ENCODE measurements at places on chromosomes 4 and X.

- no peak for DNase-seq
These were observed 72.5 kb downstream of the QRFPR start for GRCh38 chr4:121308328-121308663.

DNA sequence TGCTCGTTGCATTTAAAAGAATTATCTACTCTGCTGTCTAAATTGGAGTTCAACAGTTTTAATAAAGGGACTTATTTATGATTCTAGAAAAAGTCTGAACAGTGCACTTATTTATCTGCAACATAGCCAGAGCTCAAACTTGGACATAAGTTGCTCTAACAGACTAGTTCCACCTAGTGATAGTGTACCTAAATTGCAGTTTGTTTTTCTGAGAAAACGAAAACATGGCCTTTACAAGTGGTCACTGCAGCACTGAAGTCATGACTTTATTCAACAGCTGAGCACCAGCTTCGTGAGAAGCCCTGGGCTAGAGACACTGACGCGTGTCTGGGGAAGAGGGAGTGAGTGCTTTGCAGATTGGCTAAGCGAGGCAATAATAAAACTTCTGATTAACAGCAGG, 77.3 kb upstream of the IGSF1 start:
- no peak for DNase-seq

- DNase-seq, result no peak
These were observed 495.1 kb upstream of the FAT1 start for GRCh38 chr4:187218705-187219245.

DNA sequence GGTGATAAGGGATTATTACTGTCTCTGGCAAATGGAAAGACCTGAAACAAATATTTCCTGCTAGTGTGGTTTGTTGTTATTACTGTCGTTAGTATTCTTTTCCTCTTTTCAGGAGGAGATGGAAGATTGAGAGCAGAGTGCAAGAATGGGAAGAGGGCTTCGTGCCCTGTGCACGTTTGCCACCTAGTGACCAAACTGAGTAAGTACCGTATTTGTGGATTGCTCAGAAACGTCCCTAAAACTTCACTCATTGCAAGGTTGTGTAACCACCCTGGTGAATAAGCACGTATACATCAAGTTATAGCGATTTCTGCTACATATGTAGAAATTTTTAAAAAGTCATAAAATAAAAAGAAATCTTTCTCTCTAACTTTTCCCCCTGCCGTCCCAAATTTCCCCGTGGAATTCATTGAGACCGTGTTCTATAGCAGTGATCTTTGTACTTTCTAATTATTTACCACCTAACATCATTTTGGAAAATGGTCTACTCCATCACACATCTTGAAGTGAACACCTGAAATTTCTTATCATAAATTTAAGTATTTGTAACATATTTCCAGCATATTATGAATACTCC, 24.3 kb downstream of the LINC00632 start:
- no peak for DNase-seq

GRCh38 chrX:2708592-2709188, 17.6 kb downstream of the CD99 start:
- DNase-seq, result no peak

DNA sequence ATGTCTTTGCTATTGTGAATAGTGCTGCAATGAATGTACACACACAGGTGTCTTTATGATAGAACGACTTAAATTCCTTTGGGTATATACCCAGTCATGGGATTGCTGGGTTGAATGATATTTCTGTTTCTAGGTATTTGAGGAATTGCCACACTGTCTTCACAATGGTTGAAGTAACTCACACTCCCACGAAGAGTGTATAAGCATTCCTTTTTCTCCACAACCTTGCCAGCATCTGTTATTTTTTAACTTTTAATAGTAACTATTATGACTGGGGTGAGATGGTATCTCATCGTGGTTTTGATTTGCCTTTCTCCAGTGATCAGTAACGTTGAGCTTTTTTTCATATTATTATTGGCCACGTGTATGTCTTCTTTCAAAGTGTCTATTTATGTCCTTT, 17.6 kb upstream of the DCUN1D4 start:
- no peak for DNase-seq

GRCh38 chr4:107966903-107967302, 22.8 kb upstream of the HADH start:
- no peak for DNase-seq

DNA sequence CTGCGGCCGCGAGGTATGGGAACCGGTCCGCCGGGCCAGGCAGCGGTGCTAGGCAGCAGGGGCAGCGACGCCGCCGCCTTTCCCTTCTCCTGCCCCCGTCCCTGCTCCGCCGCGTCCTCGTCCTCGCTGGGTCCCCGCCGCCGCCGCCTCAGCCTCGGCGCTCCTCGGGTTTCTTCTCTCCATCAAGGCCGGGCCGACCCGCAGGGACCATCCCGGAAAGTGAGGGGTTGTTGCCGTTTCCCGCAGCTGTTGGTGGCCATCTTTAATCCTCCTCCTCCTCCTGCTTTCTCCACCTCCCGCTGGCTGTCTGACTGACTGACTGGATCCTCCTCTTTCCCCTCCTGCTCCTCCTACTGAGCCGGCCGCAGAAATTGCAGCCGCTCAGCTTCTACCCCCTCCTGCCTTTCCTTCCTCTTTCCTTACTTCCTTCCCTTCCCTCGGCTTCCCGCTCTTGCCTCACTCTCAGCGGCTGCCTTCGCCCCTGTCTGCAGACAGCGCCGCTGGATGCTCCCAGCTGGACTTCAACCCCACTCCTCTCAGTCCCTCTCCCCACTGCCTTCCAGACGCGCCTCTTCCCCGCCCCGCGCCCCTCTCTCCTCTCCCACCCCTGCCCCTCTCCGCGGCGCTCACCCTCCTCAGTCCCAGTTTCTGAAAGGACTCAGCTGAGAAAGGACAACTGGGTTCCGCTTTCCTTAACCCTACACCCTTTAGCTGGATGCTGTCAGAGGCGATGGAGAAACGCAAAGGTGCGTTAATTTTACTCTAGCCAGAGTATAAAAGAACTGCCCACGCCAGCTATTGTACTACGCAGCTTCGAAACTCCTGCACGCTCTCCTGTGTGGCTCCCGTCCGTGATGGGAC, at the start of gene WDFY3:
Gene WDFY3 (minus strand): TSS at position 309 of the 861 bp plus-strand sequence. CDS start 106,099 bp downstream, outside the sequence.
- no peak for DNase-seq

Measured in stimulated activated CD8-positive, alpha-beta memory T cell treated with anti-CD3 and anti-CD28 coated beads, Interleukin-15, amount 100 ng/mL, for 4 hours (primary cell).